Mammary epithelial cell (primary cell): ENCODE measurements at places on chromosomes 4 and X. TPM values are rescaled to one million over a fixed set of nuclear protein-coding genes. Genes with fewer than 3 reads are reported as not detected.

GRCh38 chrX:19886375-19886774 is 1.0 kb downstream of the SH3KBP1 start:
- no peak for DNase-seq

- peak; percentile 69 for DNase-seq
Measured at GRCh38 chr4:140116442-140117104, 37.4 kb downstream of the MAML3 start.

- peak; percentile 48 for DNase-seq
Measured at GRCh38 chr4:986879-987623, at the start of gene IDUA. Gene IDUA, plus strand, starts transcription at chr4:987044. Its CDS starts 41 bp downstream, at chr4:987085.

- no peak for DNase-seq
Measured at GRCh38 chrX:42414057-42414456, 363.9 kb downstream of the PPP1R2C start.

NAP1L3 gene
- 2.5 TPM for total RNA-seq

EGFL6 gene
- 0.21 and 0.24 TPM in 2 replicates for total RNA-seq

DNA sequence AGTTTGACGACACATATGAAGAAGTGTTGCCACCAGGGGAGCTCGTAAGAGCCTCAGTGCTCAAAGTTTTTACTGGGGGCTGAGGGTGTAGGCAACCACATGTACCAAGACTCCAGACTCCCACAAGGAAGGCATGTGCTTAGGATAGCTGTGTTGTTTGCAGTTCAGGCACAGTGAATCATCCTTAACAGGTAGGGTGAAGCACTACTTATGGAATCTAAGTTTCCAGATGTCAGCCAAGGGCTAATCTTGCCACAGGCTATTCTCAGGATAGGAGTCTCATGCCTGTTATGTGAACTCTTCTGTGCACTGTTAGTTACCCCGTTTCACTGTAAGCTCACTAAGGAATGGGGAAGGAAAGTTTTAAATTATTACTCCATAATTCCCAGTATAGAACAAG is 202.6 kb downstream of the TMA16 start:
- peak; percentile 80 for DNase-seq

ODAPH gene
- total RNA-seq = not detected

GRCh38 chr4:184282895-184283654 is 65.4 kb upstream of the ENPP6 start:
- no peak for DNase-seq

DNA sequence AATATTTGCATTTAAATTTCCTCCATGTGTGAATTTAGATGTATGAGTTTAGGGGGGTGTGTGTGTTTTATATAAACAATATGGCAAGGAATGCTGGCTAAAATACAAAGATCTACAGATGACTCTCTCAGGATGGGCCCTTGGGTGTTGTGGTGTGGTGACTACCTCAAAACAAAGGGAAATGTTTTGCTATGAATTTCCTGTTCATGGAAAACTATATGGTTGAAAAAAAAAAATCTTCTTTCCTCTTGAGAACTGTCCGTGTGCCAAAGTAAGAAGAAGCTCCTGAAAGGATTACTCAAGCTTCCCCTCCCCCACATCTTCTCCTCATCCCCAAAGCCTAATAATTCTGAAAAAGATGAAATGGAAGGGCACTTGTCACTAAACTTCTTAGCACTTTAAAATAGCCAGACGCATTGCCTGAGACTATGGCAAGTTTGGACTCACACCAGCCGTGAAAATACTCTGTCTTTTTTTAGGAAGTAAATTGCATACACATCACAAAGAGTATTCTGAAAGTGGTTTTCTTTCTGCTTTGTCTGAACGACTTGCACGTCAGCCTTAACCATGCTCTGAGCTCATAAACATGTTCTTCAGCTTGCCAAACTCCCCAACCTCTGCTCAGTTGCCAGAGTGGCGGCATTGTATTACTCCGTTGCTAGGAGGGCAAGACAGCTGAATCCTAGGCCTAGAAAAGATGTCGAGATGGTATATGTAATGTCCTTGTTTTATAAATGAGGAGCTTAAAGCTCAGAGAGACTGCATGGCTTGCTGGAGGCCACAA is 250.4 kb upstream of the JADE1 start:
- no peak for DNase-seq

PABPC5 gene
- 0.09 TPM in 1 of 2 replicates, not detected in the other for total RNA-seq

DNA sequence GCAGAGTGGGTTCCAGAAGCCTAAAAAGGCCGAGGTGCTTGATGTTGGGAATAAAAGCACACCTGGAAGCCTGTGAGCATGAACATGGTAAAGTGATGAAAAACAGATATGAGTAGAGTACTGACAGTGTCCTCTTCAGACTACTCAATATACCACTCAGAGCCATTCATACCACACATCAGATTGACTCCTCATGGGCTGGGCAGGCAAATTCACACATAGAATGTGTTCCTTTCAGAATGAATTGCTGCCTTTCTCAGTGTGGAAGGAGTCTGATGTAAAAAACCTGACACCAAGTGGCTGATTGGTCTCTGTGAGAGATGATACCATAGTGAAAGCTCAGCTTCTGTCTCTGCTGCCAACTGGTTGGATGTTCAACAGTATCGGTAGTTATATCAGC is 442.7 kb downstream of the RAPGEF2 start:
- DNase-seq = no peak

DNA sequence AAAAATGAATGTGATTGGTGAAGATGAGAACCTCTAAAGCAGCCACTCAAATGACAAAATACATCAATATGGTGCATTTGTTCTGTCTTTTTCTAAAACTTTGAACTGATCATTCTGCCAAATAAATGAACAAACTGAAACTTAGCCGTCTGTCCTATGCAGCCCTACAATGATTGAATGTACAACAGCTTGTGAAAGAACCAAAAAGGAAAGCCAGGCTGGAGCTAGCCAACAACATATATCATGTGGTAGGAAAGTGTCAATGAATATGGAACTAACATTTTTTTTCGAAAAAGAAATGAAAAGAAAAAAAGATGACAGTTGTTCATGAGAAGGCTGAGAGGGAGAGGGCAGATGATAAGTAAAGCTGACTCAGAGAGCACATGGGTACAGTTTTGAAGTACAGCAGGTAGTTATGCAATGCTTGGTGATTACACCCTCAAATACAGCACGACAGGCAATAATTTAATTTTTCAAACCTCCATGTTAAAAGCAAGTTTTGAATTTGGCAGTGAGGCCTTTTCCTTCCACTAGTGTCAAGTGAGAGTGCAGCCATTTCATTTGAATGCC is 21.2 kb upstream of the SLC7A11 start:
- DNase-seq = peak; percentile 63

ADH4 gene
- not detected for total RNA-seq

DNA sequence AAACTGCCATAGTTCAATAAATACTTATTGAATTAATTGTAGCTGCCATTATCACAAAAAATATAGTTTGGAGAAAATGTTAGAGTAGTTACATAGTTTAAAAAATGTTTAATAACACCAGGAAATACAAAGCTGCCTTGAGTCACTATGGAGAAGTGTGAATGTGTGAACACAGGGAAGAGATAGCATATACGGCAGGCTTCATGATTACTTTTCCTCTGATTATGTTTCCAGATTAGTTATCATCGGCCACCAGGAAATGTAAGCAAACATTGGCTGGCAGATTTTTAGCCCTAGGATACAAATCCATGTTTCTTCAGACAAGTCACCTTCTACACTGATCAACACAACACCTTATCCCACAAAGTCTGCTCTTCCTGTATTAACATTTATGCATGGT is 4.4 kb downstream of the PRDM5 start:
- DNase-seq = no peak

HTR2C gene
- total RNA-seq = under 0.01 TPM

ARHGAP36 gene
- total RNA-seq = not detected in 2 replicates

GRCh38 chrX:136647677-136648360 is at the start of gene CD40LG:
Gene CD40LG, plus strand, starts transcription at chrX:136648158. Its CDS starts 91 bp downstream, at chrX:136648249.
- DNase-seq = no peak

DNA sequence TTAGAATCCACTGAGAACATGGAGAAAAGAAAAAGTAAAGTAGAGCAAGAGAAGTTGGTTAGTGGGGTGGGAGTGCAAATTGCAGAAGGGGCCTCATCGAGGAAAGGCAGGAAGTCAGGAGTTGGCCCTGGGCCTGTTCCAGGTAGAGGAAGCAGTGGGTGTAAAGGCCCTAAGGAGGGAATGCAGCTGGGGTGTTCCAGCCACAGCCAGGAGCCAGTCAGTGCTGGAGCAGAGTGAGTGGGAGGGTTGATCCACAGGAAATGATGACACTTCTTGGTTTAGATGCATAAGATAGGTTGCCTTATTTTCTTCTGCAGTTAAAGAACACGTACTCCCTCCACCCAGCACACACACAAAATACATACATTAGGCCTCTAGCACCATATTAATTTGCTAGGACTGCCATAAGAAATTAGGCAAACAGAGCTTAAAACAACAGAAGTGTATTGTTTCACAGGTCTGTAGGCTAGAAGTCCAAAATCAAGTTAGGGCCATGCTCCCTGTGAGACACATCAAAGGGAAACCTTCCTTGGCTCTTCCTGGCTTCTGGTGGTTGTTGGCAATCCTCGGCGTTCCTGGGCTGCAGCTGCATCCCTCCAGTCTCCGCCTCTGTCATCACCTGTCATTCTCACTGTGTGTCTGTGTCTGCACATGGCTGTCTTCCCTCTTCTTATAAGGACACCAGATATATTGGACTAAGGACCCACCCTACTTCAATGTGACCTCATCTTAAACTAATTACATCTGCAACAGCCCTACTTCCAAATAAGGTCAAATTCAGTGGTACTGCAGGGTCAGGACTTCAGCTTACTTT is 205.9 kb downstream of the AASDH start:
- DNase-seq = peak; percentile 34

DNA sequence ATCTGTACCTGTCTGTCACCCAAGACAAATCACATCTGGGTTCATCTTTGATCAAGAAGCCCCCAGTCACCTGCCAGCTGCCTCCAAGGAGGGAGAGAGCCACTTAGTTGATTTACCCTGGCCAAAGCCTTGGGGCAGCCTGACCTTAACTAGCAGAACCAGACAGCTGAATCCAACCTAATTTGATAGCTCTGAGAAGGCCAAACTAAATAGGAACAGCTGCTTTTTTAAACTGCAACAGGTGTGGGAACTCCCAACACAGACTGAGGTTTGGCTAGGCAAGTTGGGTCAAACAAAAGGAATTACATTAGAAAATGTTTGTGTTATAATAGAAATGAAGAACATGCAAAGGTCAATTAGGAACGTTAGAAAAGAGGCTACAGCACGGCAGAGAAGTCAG is 375.7 kb downstream of the NLGN4X start:
- DNase-seq = no peak

- DNase-seq = no peak
Measured at GRCh38 chr4:133136833-133137232, 12.3 kb upstream of the PCDH10 start.

GRCh38 chr4:61918987-61919386 is 718.9 kb downstream of the ADGRL3 start:
- no peak for DNase-seq

GRCh38 chr4:64174247-64174882 is 234.9 kb downstream of the TECRL start:
- DNase-seq = no peak

SMR3B gene
- total RNA-seq = not detected in 2 replicates

LRRC66 gene
- total RNA-seq = 0.19 and 0.40 TPM in 2 replicates

DNA sequence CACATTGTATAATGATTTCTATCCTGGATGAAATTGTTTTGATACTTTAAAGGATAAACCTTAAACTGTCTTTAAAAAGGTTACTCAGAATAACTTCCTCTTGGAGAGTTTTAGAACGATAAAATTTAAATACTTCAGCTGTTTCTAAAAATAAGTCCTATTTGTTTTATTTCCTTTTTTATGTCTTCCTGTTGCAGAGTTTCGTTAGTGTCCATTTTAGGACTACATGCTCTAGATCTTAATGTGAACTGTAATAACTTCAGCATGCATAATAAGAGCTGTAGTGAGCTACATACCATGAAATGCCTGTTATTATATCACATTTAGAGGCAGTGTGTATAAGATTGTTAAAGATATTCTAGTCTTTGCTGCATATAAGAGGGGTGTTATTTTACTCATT is 14.6 kb downstream of the ATP10D start:
- DNase-seq = no peak

- DNase-seq = no peak
Measured at GRCh38 chrX:21438792-21439191, 64.6 kb downstream of the CNKSR2 start.

TMEM156 gene
- total RNA-seq = 1.2 and 1.8 TPM in 2 replicates

DNA sequence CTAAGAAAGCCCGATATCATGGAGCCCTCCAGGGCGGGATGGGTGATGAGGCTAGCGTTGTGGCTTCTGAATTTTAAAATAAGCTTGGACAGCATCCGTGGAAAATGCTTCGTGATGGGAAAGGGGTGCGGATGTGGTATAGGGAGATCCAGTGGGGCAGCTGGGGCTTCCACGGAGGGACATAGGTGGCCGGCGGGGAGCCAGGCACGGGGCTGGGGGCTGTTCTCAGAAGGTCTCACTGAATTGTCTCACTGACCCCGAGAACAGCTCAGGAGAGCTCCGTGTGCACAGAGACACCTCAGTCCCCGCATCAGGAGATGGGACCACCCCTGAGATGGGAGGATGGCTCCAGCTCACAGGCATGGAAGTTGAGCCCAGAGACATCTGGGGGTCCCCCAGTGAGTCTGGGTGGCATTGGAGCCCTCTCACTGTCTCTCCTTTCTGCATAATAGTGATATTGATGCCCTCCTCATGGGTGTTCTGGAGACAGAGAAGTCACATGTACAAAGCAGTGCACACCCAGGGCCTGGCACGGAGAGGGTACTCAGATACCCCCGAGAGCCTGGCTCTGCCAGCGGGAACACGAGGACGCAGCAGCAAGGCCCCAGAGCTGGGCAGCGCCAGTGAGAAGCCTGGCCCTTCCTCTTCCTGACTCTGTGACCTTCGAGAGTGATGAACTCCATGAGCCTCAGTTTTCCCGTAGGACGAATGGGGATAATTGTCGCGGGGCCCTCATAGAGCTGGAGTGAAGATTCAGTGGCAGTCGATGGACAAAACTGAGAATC is 70.6 kb upstream of the PSAPL1 start:
- no peak for DNase-seq

- no peak for DNase-seq
Measured at GRCh38 chr4:160326110-160326509, 1223.2 kb downstream of the RAPGEF2 start.

- no peak for DNase-seq
Measured at GRCh38 chr4:78218260-78218659, 161.1 kb downstream of the FRAS1 start.

DNA sequence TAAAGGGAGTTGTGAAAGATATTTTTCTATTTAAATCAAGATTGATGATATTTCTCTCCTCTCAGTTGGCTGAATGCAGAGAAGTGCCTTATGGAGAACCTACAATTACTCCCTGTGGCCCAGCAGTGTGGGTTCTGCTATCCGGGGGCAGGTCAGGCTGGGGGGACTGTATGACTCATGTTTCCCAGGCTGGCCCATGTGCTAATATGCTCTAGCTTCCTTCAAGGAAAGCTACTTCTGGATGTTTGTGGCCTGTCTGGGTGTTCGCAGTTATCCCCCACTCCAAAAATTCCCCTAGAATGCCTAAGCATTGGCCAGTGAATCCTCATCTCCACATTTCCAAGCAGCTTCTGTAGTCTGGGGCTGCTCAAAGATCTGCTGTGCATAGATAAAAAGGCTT is 58.9 kb upstream of the SPP1 start:
- DNase-seq = no peak

- DNase-seq = peak; percentile 58
Measured at GRCh38 chr4:105895583-105896460, 551 bp downstream of the NPNT start.

GLRA2 gene
- not detected in 2 replicates for total RNA-seq

UGT2A1 gene
- total RNA-seq = not detected in 2 replicates

- DNase-seq = peak; percentile 68
Measured at GRCh38 chr4:111641813-111642579, 503.3 kb upstream of the FAM241A start.

GRCh38 chr4:2750719-2751605 is 5.2 kb downstream of the TNIP2 start:
- no peak for DNase-seq
